Activated CD4-positive, alpha-beta T cell treated with anti-CD3 and anti-CD28 coated beads, Interleukin-2, amount 50 U/mL, for 16 hours (primary cell): ENCODE measurements at places on chromosomes 4 and X.
A peak's percentile ranks its signal among the peaks of the same experiment; 100 is the strongest.

GRCh38 chrX:39309018-39309635 is 507.9 kb downstream of the MID1IP1 start:
- peak; percentile 51 for DNase-seq

GRCh38 chr4:17336986-17337385 is 174.9 kb downstream of the QDPR start:
- DNase-seq: no peak

- no peak for DNase-seq
These were observed 23.5 kb downstream of the PDGFC start for GRCh38 chr4:156948133-156948532.

DNA sequence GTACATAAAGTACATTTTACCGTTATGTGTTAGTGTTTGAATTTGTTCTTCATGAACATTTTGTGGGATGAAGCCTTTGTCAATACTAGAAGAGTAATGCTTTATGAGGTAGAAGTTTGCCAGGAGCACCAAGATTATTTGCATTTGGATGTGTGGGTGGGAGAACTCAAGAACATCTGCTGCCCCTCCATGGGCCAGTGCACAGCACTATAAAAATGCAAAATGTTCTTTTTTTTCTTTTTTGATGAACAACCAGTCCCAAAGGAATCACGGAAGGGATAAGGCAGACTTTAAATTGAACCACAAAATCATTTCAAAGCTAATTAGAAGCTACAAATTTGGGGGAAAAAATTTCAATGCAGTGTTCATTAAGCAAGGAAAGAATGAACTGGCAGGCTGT is 300.3 kb upstream of the NWD2 start:
- DNase-seq: no peak

DNA sequence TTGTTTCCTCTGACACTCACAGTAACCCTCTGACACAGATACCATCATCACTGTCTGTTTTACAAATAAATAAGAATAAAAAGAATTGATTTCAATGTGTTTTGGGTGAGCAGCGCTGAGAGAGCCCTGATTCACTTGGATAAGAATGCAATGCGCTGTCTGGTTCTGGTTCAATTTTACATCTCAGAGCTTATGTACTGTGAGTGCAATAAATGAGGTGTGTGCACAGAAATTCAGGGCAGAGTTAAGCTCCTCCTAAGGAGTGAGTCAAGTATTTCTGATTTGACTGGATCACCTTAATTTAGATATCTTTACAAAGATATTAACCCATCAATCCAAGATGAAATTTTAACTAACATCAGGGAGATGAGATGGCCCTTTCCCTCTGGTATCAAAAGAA is 11.2 kb downstream of the FAM9C start:
- no peak for DNase-seq

GRCh38 chrX:16376056-16376455 is 208.8 kb downstream of the MAGEB17 start:
- no peak for DNase-seq

- DNase-seq: no peak
These were observed 121.2 kb upstream of the GRPR start for GRCh38 chrX:16002185-16002584.

DNA sequence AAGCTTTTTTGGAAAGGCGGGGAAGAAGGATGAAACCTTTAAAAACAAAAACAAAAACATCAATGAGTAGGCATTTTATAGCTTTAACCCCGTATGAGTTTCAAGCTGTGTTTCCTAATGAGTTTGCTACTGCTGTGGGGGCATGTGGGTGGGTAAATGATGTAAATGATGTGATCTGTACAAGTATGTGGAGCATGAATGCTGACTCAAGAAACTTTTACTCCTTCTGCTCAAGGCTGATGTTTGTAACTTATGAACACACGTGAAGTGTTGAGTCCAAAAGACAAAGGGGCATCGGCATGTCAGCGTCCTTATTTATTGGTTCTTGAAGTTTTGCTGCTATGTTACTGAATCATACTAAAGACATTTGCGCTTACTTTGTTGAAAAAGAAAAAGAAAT is 76.9 kb downstream of the CLCN4 start:
- DNase-seq: no peak

GRCh38 chr4:139849219-139849618 is 183.6 kb downstream of the MGST2 start:
- no peak for DNase-seq

DNA sequence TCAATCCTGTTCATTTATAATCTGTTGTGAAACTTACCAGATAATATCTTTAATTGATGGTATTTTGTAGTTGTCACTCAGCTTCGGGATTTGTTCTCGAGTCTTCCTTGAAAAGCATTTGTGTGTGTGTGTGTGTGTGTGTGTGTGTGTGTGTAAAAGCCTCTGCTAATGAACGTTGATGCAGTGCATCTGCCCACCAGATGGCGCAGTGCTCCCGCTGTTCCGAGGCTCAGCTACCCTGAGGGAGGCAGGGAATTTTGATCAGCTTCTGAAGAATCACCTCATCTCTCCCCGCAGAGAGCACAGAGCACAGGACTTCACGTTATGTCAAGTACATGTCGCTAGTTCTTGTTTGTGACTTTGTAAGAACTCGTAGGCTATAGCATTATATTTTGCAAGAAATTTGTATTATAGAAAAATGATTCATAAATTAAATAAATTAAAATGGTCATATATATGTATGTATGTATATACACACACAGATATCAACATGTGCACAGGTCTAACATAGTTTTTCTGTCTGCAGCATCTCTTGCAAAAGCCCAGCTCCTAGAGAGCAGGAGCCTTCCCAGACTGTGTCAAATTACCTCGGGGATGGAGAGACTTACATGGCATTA is 316.7 kb upstream of the IGFBP7 start:
- peak; percentile 51 for DNase-seq

DNA sequence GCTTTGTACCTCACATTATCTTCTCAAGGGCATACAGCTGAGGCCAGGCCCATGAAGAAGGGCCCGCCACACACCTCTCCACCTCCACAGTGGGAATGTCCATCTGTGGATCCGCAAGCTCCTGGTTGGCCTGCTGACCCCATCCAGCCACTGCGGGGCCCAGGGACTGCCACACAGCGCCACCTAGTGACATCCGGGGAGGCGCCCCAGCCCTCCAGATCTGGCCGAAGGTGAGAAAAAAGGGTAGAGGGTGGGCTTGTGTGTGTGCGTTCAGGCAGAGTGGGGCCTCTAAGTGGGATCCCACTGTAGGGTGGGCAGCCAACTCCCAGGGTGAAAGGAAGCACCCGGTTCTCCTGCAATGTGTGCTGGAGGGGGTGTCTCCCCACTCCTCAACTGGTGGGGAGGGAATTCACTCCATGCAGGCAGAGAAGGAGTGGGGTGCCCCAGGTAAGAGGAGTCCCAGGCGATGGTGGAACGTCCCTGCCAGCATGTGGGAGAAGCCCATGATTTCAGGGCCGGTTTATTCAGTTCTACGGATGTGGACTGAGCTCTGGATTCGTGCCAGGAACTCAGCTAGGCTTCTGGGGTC is 117.3 kb downstream of the ENPP6 start:
- peak; percentile 12 for DNase-seq

- DNase-seq: no peak
These were observed 67.9 kb downstream of the FAM47C start for GRCh38 chrX:37075892-37076595.

DNA sequence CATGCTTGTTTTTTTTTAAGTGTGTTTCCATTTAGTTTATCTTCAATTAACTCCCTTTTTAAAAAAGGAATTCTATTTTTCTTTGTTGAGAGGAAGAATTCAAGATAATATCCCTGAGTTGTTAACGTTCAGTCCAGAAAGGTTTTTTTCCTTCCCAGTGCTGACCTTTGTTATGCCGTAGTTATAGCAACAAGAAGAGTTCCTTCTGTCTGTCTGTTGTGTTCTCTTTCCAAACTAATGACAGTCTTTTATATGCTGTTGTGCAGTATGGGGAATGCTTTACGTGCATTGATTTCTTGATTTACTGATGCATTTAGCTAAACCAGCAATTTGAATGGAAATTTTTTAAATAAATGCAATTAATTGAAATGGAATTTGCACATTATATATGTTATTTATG is 6.6 kb upstream of the CXXC4 start:
- no peak for DNase-seq
